ENCODE measurements at places on chromosomes 5 and 9. TPM values are rescaled to one million over a fixed set of nuclear protein-coding genes. Genes with fewer than 3 reads are reported as not detected.

Gene DNLZ
- total RNA-seq, result 37.3 TPM

Gene TMEM252
- not detected for total RNA-seq

Gene CEMIP2
- total RNA-seq, result 73.7 TPM

Gene AMBP
- 6.1 TPM for total RNA-seq

Gene RELL2
- 5.2 TPM for total RNA-seq

Gene SLC6A3
- 0.37 TPM for total RNA-seq

Gene P4HA2
- 49.0 TPM for total RNA-seq

Gene PSAT1
- 153 TPM for total RNA-seq

Gene NXNL2
- total RNA-seq, result 0.79 TPM

Gene CCIN
- not detected for total RNA-seq

Gene PCDHA1
- 0.48 TPM for total RNA-seq

Gene BTNL3
- not detected for total RNA-seq

Gene EIF4EBP3
- total RNA-seq, result 1.8 TPM

Gene ANGPTL2
- not detected for total RNA-seq

Gene RLN2
- total RNA-seq, result 0.21 TPM

Gene DMRTA1
- total RNA-seq, result 0.63 TPM

Gene PRDM9
- total RNA-seq, result not detected

Gene DMRT3
- not detected for total RNA-seq

Gene LIFR
- total RNA-seq, result 6.1 TPM

Gene PAM
- total RNA-seq, result 27.3 TPM

Gene SPAG8
- 0.72 TPM for total RNA-seq

Gene C5orf47
- not detected for total RNA-seq

Gene SPATA31C1
- total RNA-seq, result not detected

Gene EGFL7
- total RNA-seq, result 51.0 TPM

Gene ARID3C
- not detected for total RNA-seq

Data from A549 treated with ZK216348 at 1 μM for 4 hours (cell line).